Muscle of leg (tissue), 16 donors: ENCODE measurements at places on chromosomes 16 and 17. TPM values are rescaled to one million over a fixed set of nuclear protein-coding genes. Genes with fewer than 3 reads are reported as not detected.
A peak's percentile ranks its signal among the peaks of the same experiment; 100 is the strongest.

- no peak for DNase-seq
These were observed 53.4 kb downstream of the ACTG1 start for GRCh38 chr17:81459224-81459623.

GRCh38 chr16:86110134-86110533, 211.2 kb downstream of the IRF8 start:
- no peak for DNase-seq

- no peak for DNase-seq
These were observed 4.9 kb downstream of the ACADVL start for GRCh38 chr17:7224661-7225111.

DNA sequence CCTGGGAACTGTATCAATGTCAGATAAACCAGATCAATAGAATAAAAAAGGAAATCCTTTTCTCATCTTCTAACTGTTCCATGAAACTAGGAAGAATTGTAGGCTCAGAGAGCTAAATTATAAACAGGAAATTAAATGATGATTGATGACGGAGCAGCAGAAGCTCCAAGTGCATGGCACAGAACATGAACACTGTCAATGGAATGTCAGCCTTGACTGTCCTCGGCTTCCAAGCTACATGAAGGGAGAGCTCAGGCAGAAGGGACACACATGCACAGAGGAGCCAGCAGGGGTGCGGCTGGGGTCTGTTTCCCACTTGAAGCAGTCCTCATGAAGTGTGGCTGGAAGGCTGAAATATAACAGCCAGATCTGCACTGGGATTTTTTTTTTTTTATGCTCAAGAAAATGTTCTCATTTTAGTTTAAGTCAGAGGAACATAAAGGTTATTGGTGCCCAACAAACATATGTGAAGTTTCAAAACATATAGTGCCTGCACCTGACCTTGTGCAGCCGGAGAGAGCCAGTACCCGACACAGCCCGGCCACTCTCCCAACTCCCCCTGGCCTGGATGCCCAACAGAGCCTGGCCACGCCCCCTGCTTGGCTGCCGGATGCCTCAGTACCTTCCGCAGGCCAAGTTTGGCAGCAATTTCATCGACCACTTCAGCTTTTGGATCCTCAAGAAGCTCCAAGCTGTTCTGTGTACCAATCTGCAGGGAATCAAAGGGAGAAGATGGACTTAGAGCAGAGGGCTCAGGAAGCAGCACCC, 37.0 kb downstream of the NPLOC4 start:
- DNase-seq: no peak

GRCh38 chr17:37220607-37220953, 155.2 kb upstream of the C17orf78 start:
- DNase-seq: peak; percentile 28

- DNase-seq: peak; percentile 39
These were observed 151.0 kb upstream of the RBL2 start for GRCh38 chr16:53282975-53283946.

The KRT20 gene
- 0.54 TPM for polyA plus RNA-seq

The COX6A2 gene
- polyA plus RNA-seq: 346 TPM

The SDR42E2 gene
- polyA plus RNA-seq: 0.22 TPM

The MYH8 gene
- 1,105 TPM for polyA plus RNA-seq

DNA sequence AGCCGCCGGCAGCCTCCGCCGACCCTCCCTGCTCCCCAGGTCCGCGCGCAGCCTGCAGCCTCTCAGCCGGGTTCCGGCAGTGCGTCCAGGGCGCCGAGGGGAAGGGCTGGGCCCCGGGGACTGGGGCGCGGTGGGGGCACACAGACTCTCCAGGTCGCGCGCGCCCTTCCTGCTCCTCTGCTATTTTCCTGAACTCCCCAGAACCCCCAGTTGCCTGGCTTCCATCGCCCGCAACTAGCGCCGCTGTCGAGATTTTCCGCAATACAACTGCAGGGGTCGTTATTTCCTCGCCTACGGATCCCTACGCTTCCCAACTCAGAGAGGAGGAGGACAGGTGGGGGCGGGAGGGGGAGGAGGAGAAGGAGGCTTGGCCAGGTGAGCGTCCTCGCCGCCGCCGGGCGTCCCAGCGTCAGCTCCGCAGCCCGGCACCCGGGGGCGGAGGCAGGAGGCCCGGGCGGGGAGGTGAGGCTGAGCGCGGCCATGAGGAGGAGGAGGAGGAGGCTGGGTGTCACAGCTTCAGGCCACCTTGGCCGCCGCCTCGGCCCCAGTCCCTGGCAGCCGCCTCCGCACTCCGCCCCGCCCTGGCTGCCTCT, at the start of gene CA10:
Gene CA10 (minus strand): TSS at position 265 of the 593 bp plus-strand sequence.
- DNase-seq: no peak

The ZFP3 gene
- 11.3 TPM for polyA plus RNA-seq

- DNase-seq: no peak
These were observed 5.4 kb downstream of the FSCN2 start for GRCh38 chr17:81533339-81534141.

The UQCRC2 gene
- 278 TPM for polyA plus RNA-seq

- DNase-seq: no peak
These were observed 1449.7 kb downstream of the CDH8 start for GRCh38 chr16:60586493-60586892.

DNA sequence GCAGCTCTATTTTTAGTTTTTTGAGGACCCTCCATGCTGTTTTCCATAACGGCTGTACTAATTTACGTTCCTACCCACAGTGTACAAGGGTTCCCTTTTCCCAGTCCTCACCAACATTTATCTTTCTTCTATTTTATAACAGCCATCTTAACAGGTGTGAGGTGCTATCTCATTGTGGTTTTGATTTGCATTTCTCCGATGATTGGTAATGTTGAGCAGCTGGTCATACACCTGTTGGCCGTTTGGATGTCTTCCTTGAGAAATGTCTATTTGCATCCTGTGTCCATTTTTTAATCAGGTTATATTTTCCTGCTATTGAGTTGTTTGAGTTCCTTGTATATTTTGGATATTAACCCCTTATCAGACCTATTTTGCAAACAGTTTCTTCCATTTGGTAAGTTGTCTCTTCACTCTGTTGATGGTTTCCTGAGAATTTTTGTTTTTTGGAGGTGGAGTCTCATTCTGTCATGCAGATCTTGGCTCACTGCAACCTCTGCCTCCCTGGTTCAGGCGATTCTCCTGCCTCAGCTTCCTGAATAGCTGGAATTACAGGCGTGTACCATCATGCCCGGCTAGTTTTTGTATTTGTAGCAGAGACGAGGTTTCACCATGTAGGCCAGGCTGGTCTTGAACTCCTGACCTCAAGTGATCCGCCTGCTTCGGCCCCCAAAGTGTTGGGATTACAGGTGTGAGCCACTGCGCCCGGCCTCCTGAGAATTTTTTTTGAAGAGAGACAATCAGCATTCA, 279.6 kb downstream of the SNX29 start:
- no peak for DNase-seq

DNA sequence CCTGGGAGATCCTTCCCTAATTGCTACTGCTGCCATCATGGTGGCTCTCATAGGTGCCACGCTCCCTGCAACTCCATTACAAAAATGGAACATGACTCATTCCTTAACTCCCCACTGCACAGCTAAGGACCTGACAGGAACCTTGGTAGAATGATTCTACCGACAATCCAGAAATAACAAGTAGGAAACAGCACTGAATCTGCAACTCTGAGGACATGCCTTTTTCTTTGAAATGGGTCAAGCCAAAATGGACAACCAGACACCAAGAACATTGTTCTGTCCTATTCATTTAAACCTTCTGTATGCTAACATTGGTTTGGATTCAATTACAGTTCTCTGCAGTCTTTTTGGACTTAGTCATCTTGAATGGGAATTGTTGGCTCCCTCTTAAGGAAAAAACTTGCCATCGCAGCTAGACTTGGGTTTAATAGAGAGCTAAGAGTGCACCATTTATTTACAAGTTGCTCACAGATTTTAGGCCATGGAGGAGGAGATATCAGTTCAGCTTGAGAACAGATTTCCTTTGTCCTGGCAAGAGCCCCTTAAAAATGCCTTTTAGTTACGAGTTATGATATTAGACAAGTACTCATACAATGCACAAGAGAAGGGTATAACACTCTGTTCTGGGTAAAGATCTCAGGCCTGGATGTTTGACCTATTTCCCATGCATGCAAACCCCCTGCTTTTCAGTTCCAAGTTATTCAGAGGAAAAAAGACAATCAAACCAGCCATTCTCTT, 20.9 kb upstream of the NSRP1 start:
- peak; percentile 72 for DNase-seq

- DNase-seq: no peak
These were observed 8.2 kb downstream of the CANT1 start for GRCh38 chr17:79001190-79002020.

GRCh38 chr17:58059141-58059540, 24.1 kb upstream of the DYNLL2 start:
- DNase-seq: peak; percentile 70
